Occipital lobe (tissue), 3 donors: ENCODE measurements at places on chromosomes 11 and 22. TPM values are rescaled to one million over a fixed set of nuclear protein-coding genes. Genes with fewer than 3 reads are reported as not detected.

DNA sequence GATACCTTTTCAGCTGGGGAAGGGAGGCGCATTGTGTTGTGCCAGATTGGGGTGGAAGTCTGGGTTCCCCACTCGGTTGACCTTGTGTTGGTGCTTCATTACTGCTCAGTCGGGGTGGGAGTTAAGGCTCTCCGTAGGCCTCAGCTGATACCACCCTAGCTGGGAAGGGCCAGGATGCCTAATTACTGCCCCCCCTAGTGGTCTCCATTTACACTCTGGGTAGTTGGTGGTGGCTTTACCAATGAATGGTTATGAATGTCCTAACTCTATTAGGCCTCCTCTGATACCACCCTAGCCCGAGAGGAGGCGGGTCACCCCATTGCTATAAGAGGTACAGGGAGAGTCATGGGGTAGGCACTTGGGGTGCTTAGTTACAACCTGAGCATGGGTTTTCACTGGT, 27.5 kb upstream of the HIKESHI start:
- no peak for DNase-seq

DNA sequence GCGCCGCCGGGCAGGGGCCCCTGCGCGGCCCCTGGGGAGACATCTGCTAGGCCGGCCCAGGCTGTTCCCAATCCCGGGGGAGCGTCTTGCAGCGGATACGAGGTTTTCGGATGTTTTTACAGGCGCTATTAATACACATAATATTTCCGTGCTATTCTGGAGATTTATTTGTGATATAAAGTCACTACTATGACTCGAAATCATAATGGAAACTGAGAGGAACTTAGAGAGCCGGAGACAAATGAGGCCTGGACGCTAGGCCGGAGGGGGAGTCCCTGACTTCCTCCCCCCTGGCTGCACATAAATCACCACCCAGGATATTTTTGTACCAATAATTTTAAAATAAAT, 91.7 kb upstream of the ANO1 start:
- no peak for DNase-seq

Gene CYP2D6
- 1.7 TPM for total RNA-seq

GRCh38 chr11:117946842-117947526, 17.8 kb upstream of the TMPRSS13 start:
- DNase-seq: peak; percentile 66

- DNase-seq: no peak
Measured at GRCh38 chr22:21861851-21862250, 5.6 kb downstream of the MAPK1 start.

Gene SLC7A4
- 1.4 TPM for total RNA-seq

- peak; percentile 74 for DNase-seq
Measured at GRCh38 chr22:40426594-40427333, 56.4 kb downstream of the SGSM3 start.

- no peak for DNase-seq
Measured at GRCh38 chr11:120057595-120058581, 80.0 kb downstream of the TRIM29 start.

Gene ASRGL1
- total RNA-seq: 23.6 TPM

DNA sequence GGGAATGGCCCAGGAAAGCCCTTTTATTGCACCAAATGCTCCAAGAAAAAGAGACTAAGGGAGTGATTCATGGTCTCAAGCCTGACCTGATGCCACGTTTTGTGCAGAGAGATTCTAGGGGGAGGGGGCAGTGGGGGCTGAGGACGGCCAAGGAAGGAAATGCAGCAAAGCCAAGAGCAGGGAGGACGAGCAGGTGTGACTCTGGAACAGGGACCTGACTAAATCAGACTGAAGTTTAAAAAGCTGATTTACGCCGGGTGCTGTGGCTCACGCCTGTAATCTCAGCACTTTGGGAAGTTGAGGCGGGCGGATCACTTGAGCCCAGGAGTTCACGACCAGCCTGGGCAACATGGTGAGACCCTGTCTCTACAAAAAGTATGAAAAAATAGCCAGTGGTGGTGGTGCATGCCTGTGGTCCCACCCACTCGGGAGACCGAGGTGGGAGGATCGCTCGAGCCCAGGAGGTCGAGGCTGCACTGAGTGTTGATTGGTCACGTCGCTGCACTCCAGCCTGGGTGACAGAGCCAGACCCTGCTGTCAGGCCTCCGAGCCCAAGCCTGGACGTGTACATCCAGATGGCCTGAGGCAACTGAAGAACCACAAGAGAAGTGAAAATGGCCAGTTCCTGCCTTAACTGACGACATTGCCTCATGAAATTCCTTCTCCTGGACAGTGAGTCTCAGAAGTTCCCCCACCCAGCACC, 10.8 kb upstream of the IFITM3 start:
- DNase-seq: no peak

- DNase-seq: peak; percentile 36
Measured at GRCh38 chr22:38868886-38869381, 3.1 kb downstream of the CBX6 start.

GRCh38 chr11:12160680-12161079, 50.3 kb downstream of the MICAL2 start:
- DNase-seq: no peak

DNA sequence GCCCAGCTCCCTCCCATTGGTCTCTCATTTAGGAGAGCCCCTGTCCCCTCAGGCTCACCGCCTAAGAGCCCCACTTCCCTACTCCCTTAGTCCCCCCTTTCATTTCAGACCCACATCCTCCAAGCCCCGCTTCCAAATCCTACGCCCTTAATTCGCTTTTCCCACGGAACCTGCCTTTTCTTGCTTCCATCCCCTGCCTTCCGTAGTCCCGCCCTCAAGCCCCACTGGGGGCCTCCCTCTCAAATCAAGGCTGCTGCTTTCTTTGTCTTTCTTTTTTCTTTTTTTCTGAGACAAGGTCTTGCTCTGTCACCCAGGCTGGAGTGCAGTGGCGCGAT, 396 bp downstream of the CCDC157 start:
- DNase-seq: no peak

DNA sequence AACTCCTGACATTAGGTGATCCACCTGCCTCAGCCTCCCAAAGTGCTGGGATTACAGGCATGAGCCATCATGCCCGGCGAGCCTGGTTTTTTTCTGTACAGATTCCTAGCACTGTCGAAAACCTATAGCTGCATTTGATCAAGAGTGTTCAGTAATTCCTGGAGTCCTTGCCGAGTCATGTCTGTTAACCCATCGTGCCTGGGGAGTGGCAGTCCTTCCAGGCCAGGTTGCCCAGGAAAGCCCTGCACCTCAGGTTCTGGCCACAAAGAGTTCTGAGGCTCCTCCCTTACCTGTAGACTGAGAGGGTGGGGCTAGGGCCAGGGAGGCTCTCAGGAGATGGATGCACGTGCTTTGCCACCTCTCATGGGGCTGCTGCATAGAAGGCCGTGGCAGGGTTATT, 17.0 kb downstream of the YDJC start:
- no peak for DNase-seq

- DNase-seq: no peak
Measured at GRCh38 chr22:33903012-33903411, 17.3 kb downstream of the LARGE1 start.

Gene CCDC188
- total RNA-seq: not detected

DNA sequence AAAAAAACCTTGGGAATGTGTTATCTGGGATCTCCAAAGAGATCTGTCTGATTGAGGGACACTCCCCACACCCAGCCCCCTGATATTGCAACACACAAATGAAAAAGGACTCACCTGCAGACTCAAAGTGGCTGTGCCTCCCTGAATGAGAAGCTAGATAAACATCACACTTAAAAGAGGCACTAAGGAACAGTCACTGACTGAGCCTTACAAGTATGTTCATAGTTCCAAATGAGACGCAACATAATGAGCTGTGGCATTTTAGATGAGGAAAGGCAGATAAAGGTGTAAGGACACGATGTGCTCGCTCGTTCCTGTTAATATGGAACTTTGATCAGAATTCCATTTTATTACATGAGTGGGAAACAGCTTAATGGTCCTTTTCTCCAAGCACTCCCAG, 21.0 kb upstream of the CFAP300 start:
- DNase-seq: no peak

- no peak for DNase-seq
Measured at GRCh38 chr11:8839957-8840945, 70.7 kb upstream of the AKIP1 start.

- DNase-seq: no peak
Measured at GRCh38 chr22:38228873-38229740, 27.3 kb downstream of the MAFF start.

DNA sequence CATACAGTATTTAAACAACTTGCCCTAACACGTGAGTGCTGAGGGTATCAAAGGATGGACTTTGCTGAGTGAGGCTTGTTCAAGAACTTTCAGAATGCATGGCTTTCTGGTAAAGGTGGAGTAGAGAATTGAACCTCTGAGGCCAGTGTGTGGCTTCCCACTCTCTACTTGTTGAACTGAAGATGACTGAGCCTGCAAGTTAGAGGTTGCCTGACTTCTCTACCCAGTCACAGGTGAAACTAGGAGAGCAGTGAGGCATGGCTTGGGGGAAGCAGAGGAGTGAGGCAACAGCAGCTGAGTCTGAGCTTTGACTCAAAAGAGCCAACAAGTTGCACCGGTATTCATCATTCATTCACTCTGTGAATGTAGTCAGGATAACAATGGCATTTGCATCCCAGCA, 256.4 kb upstream of the SESN3 start:
- DNase-seq: no peak

Gene RIMBP3C
- total RNA-seq: 1.6 TPM

Gene PARVG
- 0.47 TPM for total RNA-seq

DNA sequence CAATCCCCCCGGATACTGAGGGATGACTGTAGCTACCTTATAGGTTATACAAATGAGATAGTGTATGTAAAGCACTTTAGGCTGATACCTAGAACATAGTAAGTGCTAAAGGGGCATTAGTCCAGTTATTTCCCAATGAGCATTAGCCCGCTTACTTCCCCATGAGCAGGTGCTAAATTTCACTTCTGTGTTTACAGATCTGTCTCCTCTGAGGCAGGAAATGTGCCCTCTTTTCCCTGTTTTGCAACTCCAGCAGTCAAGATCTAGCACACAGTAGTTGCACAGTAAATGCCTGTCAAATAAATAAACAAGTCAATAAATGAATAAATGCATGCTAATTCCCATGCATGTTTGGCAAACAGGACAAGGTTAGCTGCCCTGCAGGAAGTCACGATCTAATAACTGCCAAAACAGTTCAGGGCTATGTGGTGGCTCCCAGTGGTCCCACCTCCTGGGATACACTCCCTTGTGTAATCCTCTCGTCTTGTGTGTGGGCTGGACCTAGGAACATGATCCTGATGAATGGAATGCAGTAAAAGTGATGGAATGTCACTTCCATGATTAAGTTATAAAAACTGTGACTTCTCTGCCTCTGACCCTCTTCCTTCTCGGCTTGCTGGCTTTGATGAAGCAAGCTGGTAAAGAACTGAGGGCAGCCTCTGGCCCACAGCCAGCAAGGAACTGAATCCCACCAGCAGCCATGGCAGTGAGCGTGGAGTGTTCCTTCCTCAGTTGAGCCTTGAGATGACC, 459.0 kb downstream of the SOX6 start:
- DNase-seq: no peak

- no peak for DNase-seq
Measured at GRCh38 chr11:120645639-120646038, 134.1 kb downstream of the GRIK4 start.

- DNase-seq: no peak
Measured at GRCh38 chr11:12569499-12570425, 104.5 kb upstream of the TEAD1 start.

DNA sequence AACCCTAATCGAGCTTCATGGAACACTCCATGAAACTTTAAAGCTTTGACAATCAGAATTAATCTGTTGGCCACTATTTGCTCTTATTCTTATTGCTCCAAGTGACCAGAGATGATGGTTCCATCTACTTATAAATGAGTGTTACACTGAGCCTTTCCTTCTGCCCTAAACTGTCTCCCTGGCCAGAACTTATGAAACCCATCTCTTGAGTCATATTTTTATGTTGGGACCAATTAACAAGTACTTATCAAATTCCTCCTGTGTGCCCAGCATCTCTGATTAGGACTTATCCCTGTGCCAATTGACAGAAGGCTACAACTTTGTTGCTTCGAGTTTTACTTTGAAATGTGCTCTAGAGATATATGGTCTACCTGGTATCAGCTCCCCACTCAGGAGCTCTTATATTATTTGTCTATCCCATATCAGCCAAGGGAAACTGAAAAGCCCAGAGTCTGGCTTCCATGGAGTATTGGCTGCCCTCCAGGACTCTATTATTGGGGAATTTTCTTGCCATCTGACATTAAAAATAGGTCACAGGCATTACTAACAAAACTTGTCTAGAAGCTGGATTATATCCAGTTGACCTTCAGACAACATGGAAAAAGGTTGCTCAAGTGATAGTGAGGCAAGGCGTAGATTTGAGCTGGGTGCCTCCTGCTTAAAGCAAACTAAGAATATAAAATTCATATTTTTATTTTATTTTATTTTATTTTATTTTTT, 8.8 kb downstream of the KREMEN1 start:
- DNase-seq: no peak

Gene PGGHG
- 1.4 TPM for total RNA-seq

Gene ZP1
- not detected for total RNA-seq

DNA sequence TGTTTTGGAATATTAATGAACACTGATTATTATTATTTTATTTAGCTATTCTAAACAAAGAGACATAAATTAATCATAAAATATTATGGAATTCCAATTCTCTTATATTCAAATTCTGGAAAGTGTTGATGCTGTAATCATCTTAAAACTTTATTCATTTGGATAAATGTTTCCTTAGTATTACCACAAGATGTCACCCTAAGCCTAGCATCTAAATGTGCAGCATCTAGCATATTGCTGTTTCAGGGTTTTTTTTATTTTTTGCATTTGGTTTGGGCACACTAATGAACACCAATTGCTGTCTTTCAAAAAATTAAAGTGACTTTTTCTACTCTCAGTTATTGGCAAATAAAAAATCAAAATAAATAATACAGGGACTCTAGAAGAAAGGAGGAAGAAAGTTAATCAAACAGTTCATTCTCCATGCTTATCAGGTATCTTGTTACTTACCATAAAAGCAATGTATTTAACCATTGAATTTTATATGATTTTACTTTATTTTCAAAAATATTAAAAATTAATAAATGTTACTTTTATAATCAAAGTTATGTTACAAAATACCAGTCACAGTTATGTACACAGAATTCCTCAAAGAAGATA, 31.8 kb downstream of the DLG2 start:
- no peak for DNase-seq

Gene LYVE1
- 9.0 TPM for total RNA-seq

DNA sequence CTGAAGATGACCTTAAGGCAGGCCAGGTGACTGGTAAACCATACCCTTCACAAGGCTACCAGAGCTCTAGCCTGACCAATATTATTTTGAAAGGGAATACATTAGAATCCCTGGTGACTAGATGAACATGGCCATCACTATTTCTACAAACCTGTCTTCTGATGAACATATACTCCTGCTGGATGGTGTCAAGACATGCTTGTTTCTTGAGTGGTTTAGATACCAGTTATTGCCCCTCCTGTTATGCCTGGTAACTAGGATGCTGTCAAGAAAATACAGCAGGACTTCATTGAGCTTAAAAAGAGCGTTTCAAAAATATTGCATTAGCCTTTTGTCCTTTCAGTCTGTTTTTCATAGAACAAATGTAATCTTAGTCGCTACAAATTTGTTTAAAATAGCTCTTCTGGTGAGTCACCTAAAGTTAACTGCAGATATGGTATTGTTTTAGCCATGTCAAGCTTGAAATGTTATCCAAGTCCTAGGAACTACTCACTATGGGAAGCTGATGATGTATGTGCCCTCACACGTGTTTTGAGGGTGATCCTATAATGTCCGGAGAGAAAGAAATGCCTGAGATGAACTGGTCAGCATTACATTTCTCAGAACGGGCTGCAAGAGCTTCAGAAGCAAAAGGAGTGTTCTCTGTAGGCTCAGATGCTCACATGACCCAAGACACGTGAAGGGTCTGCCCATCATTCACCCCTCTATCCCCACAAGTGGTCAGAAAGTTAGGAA, 20.6 kb downstream of the ADM start:
- no peak for DNase-seq
